ENCODE measurements at places on chromosomes 13 and 19. TPM values are rescaled to one million over a fixed set of nuclear protein-coding genes. Genes with fewer than 3 reads are reported as not detected.
A peak's percentile ranks its signal among the peaks of the same experiment; 100 is the strongest.

DNA sequence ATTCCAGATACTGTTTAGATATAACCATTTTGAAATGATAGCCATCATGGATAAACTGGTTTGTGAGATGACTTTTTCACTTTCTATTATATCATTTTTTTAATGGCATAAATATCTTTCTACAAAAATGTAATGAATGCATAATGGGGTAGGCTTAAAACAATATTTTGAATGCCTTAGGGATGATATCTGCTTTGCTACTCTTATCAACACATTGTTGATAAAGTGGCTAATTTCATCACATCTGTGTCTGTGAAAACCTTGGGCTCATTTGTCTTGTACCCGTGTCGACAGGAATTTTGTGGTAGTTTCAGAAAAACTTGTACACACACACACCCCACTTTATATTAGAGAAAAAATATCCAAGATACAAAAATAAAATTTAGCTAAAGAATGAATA, 44.1 kb downstream of the SLITRK6 start:
- DNase-seq: no peak

DNA sequence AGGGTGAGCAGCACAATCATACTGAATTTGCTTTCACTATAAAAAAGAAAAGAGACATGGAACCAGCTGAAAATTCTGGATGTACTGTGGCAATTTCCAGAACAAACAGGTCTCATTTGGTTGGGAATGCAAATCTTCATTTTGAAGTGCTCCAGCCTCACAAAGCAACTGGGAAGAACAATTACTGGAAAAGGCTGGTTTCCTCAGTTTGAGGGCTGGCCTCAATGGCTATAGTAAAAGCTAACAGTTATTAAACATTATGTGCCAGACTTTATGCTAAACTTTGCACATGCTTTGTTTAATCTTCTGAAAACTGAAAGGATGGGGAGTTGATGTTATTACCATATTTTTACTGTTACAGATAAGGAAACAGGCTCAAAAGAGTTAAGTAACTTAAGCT, 3.0 kb downstream of the OBI1 start:
- no peak for DNase-seq

DNA sequence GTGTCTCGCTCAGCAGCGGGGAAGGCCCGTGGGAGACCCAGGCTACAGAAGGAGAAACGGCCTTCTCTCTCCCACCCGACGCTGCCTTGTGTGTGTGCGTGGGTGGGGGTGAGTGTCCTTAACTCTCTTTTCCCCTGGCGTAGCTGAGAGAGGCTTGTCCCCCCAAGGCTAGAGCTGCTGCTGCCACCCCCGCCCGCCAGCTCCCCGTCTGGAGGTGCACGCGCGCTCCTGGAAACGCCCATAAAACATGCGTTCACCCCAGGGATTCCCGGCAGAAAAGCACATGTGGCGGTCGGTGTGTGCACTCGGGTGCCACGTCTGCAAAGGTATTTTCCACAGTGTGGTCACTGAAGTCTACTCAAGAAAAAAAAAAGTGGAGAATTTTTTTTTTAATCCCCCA, 36.1 kb downstream of the GADD45B start:
- no peak for DNase-seq

- no peak for DNase-seq
Measured at GRCh38 chr13:90201202-90201601, 1146.3 kb upstream of the MIR17HG start.

- peak; percentile 53 for DNase-seq
Measured at GRCh38 chr19:33654840-33655508, 33.2 kb downstream of the CHST8 start.

- DNase-seq: peak; percentile 89
Measured at GRCh38 chr19:30227661-30228112, 144.5 kb upstream of the ZNF536 start.

- DNase-seq: no peak
Measured at GRCh38 chr19:36013280-36014011, 567 bp downstream of the ALKBH6 start.

DNA sequence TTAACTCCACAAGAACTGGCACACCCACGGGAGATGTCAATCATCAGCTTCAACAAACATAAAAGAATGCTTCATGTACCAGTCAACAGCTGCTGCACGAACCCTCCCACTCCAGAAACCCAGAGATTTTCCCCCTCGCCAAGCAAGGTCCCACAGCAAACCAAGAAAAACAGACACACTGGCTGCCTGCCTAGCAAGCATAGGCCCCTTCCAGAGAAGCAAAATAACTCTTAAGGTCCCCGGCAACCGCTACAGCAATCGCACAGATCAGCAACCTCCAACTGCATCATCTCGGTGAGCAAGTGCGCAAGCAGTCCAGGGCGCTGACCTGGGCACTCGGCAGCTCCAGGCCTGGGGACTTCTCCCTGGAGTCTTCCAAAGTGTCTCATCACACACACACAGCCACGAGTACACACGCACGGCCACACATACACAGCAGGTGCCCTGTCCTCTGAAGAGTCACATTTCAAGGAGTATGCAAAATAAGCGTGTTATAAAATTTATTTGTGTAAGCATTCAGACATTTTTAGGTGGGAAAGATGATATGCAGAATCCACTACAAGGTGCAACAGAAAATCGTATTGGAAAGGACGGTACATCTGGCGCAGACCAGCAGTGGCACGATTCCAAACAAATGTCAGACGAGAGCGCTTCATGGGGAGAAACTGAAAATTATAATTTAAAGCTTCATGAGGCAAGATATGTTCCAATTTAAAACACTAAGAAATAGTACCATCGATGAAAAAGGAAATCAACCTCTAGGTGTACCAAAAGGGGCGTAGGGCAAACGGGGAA, 125.0 kb downstream of the STK24 start:
- DNase-seq: no peak

Gene SYNE4
- not detected for total RNA-seq
